GM12865 (cell line): ENCODE measurements at places on chromosomes 7 and 10.

GRCh38 chr10:5573968-5574641 is 49.3 kb downstream of the CALML3 start:
- DNase-seq: peak; percentile 18

DNA sequence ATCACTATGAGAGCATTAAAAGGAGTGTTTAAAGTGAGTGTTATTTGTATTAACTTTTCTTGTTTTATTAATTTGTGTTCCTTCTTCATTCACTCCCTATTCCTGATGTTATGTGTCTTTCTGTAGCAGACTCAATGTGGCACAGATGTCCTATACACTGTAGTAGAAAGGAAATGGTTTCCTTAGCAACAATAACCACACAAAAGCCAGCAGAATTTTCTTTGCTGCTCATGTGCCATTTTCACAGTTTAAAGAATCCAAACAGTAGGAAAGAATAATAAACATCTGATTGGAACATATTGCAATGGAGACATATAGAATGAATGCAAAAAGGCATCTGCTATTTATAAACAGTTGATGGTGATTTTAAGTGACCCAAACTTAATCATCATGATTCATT is 763.6 kb downstream of the PHTF2 start:
- DNase-seq: no peak

- DNase-seq: no peak
Observed at GRCh38 chr7:101723835-101724234, 93.6 kb upstream of the CUX1 start.

DNA sequence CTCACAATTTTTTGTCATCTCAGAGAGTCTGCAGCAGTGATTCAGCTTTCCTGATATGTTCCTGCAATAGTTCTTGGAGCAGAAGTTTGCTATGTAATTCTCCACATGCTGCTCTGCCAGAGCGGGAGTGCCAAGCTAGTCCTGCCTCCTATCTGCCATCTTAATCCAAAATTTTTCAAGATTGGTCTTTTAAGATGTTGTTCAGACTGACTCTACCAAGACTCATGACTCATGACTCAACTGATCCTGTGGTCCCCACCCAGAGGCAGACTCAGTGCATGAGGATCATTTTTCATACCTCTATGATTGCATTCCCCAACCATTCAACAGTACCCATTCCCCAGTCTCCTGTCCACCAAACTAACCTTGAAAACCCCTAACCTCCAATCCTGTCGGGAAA is 470.8 kb downstream of the INHBA start:
- no peak for DNase-seq

DNA sequence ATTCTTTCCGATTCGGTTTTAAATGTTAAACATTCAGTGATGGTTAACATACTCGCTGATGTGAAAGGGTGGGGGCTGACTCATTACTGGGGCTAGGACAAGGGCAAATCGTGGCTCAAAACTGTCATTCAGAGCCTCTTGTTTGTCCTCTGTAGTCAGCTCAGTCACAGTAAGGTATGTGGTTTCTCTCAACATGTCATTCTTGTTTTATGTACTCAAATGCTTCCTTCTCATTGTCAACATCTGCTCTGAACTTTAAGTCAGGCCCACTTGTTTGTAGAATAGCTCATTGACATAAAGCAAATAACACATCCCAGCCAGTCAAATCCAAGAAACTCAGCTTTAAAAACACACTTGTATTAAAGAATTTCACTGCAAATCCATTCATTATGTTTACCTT is 7.3 kb downstream of the SLC16A9 start:
- DNase-seq: peak; percentile 8

GRCh38 chr10:31974434-31975124 is 45.9 kb upstream of the ARHGAP12 start:
- DNase-seq: no peak

DNA sequence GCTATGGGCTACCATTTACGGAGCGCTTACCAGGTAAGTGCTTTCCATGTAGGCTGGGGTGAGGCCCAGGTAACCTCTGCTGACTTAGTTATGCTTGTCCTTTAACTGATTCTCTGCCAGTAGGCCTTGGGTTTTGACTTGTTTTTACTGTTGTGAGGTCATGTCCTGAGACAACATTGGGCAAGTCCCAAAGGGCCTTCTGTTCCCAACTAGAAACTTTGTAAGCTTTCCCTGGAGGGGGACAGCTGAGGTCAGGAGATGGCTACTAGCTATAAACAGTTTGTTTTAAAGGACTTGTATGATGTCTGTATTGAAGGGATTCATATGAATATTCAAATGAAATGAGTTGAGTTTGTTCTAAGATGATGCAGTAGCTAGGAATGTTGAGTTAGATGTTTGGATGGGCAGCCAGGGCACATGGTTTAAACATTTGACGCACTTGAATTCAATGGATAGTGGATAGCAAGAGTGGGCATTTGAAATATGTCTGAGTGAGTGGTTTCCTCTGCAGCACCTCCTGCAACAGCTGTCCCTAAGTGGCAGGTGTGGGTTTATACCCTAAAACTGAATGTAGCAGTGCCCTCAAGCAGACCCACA is 10.0 kb upstream of the SGPL1 start:
- no peak for DNase-seq

GRCh38 chr10:48526846-48527505 is 77.9 kb downstream of the ARHGAP22 start:
- DNase-seq: no peak

DNA sequence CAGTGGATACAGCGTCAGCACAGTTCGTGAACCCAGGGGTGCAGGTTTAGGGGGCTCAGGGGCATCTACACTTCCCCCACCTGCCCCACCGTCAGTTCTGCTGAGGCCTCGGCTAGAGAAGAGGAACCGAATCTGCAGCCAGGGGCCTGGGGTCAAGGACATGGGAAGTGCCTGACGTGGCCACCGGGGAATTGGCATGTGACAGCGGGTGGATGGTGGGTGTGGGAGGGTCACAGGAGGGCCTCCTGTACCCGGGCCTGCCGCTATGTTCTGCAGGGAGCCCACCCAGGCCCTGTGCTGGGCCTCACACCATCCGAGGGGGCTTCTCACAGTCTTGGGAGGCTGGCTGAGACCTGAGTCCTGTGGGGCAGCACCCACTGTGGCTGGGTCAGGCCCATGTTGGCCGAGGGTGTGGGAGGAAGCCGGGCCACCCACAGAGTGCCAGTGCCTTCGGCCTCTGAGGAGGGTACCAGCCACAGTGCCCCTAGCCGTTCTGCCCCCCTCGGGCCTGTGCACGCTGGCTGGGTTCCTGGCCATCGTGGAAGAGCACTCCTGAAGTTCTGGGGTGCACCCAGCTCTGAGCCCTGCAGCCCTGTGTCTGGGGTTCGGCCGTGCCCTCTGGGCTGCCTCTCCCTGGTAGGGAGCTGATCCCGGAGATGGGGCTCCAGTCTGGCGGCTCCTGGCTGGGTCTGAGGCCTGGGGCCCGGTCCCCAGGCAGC is 5.9 kb downstream of the TTYH3 start:
- DNase-seq: no peak

DNA sequence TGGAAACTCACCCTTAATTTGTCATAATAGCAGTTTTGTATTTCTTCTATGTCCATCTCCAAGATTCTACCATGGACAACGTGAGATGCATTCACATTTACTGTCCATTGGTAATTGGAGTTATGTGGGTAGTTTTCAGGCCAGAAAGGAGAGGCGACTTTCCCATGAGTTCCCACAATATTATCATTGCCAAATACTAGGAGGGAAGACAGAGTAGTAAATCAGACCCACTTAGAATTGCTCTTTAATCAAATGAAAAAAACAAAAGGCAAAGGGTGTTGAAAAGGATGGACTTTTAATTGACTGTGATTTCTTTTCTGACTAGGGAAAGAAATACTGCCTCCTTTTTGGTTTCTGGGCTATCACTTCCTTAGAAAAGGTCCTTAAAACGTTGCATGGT is 121.7 kb upstream of the RSU1 start:
- DNase-seq: no peak

DNA sequence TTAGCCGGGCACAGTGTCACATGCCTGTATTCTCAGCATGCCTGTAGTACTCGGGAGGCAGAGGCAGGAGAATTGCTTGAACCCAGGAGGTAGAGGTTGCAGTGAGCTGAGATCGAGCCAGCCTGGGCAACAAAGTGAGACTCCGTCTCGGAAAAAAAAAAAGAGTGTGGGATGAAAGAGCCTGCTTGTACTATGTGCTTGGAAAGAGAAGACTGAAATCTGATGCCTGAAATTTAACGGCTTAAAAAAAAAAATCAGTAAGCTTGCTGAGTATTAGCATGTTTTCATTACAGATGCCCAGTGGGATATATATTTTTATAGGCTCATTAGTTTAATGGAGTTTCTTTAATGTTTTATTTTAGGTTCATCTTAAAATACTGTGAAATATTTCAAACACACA is 4.2 kb downstream of the NT5C2 start:
- DNase-seq: no peak

- no peak for DNase-seq
Observed at GRCh38 chr10:16367621-16368292, 69.1 kb upstream of the PTER start.

GRCh38 chr10:91424016-91424415 is 13.9 kb downstream of the HECTD2 start:
- DNase-seq: no peak

GRCh38 chr7:27173956-27174873 is at the start of gene HOXA10:
HOXA10 (minus strand) TSS chr7:27174320; CDS start chr7:27174306, 14 bp downstream.
- no peak for DNase-seq

DNA sequence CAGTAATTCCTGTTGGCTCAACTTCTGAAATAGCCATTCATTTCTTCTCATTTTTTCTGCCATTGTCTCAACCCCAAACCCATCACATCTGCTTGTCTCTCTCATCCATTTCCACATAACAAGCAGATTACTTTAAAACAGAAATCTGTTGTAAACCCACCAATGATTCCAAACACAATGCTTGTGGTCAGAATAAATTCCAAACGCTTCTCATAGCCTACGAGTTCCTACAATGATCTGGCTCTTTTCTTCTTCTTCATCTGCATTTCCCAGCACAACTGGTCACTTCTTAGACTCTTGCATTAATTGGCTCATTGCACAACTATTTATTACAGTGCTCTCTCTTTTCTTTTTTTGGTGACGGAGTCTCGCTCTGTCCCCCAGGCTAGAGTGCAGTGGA is 364.1 kb downstream of the GATA3 start:
- no peak for DNase-seq

DNA sequence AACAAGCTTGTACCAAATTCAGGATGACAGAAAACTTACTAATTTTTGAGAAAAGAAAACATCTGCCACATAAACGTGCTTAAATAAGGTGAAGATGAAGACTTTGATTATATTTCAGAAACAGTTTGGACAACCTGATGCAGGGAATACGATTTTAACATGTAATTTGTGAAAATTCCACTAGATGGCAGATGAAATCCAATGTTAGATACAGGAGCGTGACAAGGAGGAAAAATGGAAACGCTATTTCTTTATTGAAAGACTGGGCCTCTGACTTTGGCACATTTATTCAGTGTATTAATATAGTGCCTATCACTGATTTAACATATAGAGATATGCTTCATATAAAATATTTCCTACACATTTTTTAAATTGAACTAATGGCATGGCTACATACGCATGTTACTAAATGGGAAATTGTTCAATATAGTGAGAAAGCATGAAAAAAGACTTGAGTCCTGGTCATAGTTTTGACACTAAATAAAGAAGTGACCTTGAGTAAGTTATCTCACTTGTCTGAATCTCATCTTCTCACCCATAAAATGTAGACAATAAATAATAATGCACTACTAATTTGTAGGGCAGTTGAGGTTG is 60.7 kb downstream of the CD36 start:
- peak; percentile 46 for DNase-seq

DNA sequence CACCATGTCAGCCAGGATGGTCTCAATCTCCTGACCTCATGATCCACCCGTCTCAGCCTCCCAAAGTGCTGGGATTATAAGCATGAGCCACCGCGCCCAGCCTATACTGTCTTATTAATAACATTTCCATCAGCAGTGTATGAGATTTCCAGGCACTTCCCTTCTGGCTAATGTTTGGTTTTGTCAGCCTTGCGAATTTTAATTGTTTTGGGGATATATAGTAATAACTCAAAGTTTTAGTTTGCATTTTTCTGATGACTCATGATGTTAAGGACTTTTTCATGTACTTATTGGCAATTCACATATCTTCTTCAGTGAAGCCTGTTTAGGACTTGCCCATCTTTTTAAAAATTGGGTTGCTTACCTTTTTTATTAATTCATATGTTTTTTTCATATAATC is 76.0 kb downstream of the TMEM270 start:
- no peak for DNase-seq

- peak; percentile 65 for DNase-seq
Observed at GRCh38 chr10:62166331-62167131, 102.1 kb downstream of the RTKN2 start.

- no peak for DNase-seq
Observed at GRCh38 chr7:1920266-1920681, 250.2 kb downstream of the ELFN1 start.

DNA sequence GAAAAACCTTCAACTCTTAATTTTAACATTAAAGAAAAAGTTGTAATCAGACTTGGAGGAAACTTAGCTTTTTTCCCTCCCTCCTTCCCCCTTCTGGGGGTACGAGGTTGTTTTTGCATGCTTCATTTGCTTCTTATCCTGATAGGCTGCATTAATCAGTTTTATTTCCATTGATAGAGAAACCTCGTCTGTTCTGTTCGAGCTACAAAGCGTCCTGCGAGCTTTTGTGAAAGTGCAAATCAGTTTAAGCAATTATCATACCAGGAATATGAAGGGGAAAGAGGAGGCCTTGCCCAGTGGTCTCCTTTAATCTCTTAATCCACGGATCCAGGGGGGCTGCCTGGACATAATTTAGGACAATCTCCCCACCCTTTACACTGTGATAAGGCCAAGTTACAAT is 7.5 kb downstream of the EMX2 start:
- DNase-seq: no peak

- no peak for DNase-seq
Observed at GRCh38 chr10:132506711-132507408, 30.7 kb upstream of the INPP5A start.

GRCh38 chr7:37833107-37833817 is 15.1 kb upstream of the NME8 start:
- peak; percentile 78 for DNase-seq

GRCh38 chr10:68053553-68053952 is 21.5 kb downstream of the HERC4 start:
- no peak for DNase-seq

DNA sequence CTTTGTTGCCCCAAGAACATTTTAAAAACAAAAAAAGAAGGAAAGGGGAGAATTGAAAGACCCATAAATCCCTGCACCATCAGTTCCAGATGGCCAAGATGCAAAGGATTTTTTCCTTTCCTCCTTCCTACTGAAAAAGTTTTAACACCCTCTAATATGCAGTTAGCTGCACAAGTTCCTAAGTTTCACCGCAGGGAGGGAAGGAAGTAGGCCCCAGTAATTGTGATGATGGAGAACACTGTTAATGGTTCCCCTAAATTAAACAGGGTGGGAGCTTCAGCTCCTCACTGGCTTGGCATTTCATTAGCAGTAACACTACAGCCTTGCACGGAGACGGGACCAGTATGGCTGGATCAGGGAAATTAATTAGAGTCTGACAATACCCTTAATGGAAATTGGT is 63.7 kb upstream of the PPIF start:
- no peak for DNase-seq

GRCh38 chr7:132638000-132638399 is 61.7 kb upstream of the PLXNA4 start:
- DNase-seq: no peak

GRCh38 chr10:28946479-28946878 is 269.2 kb downstream of the BAMBI start:
- no peak for DNase-seq

GRCh38 chr7:2958416-2959102 is 85.1 kb downstream of the CARD11 start:
- DNase-seq: no peak

- no peak for DNase-seq
Observed at GRCh38 chr7:148931470-148931869, 47.4 kb upstream of the EZH2 start.

GRCh38 chr10:79268161-79268601 is 79.1 kb upstream of the PPIF start:
- DNase-seq: no peak
